Hematopoietic multipotent progenitor cell treated with erythropoietin and hydrocortisone succinate and interleukin-3 and kit ligand, for 4 days (in vitro differentiated cells): ENCODE measurements at places on chromosomes 12 and 14.
A peak's percentile ranks its signal among the peaks of the same experiment; 100 is the strongest.

GRCh38 chr12:104823985-104824461 lies 134.1 kb downstream of the SLC41A2 start:
- peak; percentile 18 for DNase-seq

- no peak for DNase-seq
Observed at GRCh38 chr14:51540364-51540763, 111.3 kb upstream of the FRMD6 start.

DNA sequence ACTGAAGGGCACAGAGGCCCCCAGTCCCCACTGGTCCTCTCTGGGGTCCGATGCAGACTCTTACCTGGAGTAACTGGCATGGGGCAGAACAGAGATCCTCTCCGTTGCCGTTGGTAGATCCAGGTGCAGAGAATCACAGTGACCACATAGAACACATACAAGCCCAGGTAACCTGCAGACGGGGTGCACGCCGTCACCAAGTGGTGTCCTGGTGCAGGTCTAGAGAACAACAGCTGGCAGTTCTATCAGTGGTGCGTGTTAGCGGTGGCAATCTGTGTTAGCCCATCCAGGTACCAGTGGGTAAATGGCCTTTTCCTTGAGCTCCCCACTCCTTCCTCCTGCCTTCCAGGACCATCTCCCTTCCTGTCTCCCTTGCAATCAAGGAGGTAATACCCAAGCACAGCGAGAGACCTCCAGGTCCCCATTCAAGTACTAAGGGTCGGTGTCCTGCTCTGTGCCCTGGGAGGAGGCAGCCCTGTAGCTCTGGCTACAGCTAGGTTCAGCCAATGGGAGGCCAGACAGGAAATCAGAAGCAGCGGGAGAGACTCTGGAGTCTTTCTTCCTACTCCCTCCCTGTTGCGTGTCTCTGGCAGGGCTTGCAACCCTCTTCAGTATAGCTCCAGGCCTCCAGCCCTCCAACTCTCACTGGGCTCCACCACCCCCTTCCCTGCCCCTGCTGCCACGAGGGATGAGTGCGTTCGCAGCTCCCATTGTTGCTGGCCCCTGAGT lies 15.8 kb downstream of the SLC8B1 start:
- DNase-seq = no peak

- DNase-seq = peak; percentile 54
Observed at GRCh38 chr12:109595321-109595902, 21.8 kb downstream of the MVK start.

- no peak for DNase-seq
Observed at GRCh38 chr14:75013290-75013689, 10.6 kb downstream of the EIF2B2 start.

- no peak for DNase-seq
Observed at GRCh38 chr14:32531942-32532515, 202.9 kb downstream of the AKAP6 start.

DNA sequence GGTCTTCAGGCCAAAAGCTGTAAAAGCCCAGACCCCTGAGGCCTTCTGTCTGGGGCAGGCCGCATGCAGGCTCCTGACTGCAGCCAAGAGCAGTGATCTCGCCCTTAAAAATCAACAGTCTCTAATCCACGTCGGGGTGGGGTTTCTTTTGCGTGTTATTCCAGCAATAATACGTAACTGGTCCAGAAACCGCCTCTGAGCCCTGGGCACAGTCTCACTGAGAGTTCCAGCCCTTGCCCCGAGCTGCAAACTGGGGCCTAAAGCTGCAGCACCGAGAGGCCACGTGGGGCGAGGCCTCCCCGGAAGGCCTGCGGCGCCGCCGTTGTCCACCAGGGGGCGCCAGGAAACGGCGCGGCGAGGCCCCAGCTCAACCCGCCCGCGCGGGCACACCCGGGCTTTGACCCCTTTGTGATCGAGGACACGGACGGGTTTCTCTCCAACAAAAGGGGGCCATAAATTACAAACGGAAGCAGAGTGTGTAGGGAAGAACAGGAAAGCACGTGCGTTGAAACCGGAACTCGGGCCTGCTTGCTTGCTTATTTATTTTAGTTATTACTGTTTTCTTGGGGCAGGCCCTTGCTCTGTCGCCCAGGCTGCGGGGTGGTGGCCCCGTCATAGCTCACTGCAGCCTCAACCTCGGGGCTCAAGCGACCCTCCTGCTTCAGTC lies 87.2 kb downstream of the NINJ2 start:
- peak; percentile 90 for DNase-seq

- DNase-seq = peak; percentile 13
Observed at GRCh38 chr12:102638777-102639176, 158.4 kb upstream of the IGF1 start.

GRCh38 chr14:81565441-81566290 lies 32.0 kb upstream of the SEL1L start:
- DNase-seq = peak; percentile 54

- DNase-seq = no peak
Observed at GRCh38 chr12:5269846-5270245, 162.1 kb upstream of the NTF3 start.

GRCh38 chr12:124713436-124714082 lies 146.1 kb upstream of the NCOR2 start:
- DNase-seq = peak; percentile 58

- DNase-seq = peak; percentile 57
Observed at GRCh38 chr12:91577586-91578539, 395.2 kb upstream of the DCN start.

DNA sequence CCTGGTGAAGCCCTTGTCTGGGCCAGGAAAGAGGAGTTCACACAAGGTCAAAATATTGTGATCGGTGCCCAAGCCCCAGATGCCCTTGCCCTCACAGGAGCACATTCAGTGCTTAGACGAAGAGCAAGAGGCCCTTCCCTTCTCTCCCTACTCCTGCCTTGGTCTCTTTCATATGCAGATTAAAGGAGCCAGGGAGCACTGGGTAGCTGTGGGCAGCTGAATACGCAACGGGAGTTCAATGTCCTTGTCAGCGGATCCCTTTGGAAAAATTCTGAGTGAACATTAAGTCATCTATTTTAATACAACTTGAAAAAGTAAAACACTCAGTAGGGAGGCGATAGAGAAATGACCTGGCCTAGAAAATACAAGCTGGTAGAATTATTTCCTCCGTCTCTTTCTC lies 1489.4 kb downstream of the AACS start:
- DNase-seq = no peak

GRCh38 chr14:28756884-28757570 lies 9.6 kb upstream of the FOXG1 start:
- DNase-seq = peak; percentile 52

GRCh38 chr12:21940549-21941505 lies at the start of gene ABCC9:
Gene ABCC9, minus strand, starts transcription at chr12:21941426. Its CDS starts 4,752 bp downstream, at chr12:21936674.
- peak; percentile 12 for DNase-seq

- no peak for DNase-seq
Observed at GRCh38 chr14:21496453-21496852, 14.7 kb downstream of the METTL3 start.

DNA sequence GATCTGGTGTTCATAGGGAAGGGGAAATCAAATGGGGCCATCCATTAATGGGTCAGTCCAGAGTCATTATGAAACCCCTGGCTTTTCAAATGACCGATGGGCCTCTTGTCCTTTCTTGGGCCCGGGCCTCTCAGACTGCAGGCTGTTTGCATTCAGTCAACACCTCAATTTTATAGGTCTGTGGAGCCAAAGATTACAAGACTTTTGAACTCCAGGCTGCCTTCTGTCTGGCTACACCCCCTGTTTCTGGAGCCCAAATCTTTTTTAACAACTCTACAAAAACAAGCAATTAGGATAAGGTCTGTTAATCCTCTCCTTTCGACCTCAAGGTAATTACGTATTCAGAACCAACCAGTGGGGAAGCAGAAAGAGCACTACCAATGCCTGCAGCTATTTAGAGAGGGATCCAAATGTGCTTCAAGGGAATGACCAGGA lies 35.6 kb downstream of the DUSP6 start:
- no peak for DNase-seq

- DNase-seq = peak; percentile 2
Observed at GRCh38 chr14:33081259-33081658, 142.6 kb downstream of the NPAS3 start.

DNA sequence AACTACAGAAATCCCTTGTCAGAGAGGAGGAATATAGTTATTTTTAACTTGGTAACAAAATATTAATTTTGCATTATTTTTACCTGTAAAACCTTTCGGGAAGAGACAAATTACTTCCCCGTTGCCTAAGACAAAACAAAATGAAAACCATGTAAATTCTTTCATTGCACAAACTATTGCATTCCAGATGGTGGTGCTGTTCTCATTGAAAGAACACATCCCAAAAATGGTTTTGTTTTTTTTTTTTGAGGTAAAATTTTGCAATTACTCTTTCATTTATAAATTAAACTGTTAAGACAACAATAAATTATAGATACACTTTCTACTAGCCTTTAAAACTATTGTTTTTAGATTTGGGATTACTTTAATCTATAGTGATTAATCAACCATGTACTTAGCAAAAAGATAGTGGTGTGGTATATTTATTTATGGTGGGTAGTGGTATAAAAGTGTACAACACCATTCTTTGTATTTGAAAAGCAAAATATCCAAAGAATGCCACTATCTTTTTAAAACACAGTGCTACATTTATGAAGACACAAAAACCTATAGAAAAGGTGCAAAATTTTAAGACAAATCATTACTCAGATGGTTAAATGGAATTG lies 115.5 kb downstream of the SLC38A1 start:
- DNase-seq = peak; percentile 74

DNA sequence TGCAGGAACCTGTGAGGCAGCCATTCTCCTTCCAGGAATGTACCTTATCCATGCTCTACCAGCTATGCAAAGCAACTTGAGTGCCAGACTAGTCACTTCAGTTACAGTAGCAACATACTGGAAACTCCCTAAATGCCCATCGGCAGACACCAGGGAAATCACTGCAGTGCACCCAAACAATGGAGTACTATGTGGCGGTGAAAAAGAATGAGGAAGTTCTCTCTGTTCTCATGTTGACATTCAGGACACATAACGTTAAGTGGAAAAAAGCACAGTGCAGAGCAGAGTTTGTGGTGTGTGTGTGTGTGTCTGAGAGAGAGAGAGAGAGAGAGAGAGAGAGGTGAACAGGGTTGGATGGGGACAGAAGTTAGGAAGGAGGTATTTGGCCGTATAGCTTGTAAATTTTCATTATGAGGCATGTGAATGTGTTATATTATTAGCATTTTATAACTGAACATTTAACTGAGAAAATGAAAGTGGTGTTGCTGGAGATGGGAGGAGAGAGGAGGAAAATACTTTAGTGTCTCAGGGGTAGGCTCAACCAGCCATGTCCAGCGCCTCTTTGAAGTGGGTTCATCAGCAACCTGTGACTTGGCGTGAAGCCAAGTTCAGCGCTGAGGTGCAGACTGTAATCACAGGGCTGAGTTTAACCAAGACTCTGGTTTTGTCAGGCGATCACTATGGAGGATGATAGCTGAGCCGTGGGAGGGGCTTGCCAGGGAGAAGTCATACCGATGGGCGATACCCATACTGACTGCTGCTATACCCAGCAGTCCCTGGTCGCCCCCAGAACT lies 17.3 kb downstream of the TNFAIP2 start:
- peak; percentile 21 for DNase-seq

DNA sequence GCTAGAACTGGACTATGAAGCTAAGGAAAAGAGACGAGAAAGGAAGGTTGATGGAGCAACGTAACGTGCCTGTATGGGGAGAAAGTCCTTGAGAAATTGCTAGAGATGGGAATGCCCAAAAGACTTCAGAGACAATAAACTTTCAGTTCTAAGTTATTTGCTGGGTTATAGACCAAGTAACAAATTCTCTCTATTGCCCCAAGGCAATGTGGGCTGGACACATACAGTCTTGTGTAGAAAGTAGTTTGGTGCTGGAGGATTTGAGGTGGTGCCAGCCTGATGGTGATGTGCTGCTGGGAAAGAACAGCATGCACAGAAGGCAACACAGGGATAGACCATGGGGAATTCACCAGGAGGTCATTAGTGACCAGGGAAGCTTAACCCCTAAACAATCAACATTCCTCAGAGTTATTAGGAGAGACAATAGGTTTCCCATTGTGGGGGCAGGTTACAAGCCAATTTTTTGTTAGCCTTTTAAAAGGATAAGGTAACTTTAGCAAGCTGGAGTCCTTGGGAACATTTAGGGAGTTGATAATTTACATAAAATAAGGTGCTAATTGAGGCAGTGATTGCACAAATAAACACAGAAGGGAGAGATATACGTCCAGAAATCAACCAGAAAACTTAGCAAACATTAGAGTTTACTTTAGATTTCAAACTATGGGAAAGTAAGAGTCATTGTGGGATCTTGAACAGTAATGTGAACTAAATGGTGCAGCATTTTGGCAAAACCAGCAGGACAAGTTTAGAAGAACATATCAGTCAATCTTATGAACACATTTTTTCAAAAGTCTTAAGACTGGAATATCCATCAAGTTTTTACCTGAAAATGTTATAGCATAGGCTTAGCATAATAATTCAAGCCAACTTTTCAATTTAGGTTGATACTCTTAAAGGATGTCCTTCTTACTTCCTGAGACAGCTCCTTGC lies 61.4 kb downstream of the LMNTD1 start:
- DNase-seq = no peak

GRCh38 chr12:46916796-46917419 lies 91.1 kb upstream of the SLC38A4 start:
- DNase-seq = no peak

GRCh38 chr12:73083736-73084135 lies 811.6 kb downstream of the TRHDE start:
- no peak for DNase-seq
